WTC11 (cell line): ENCODE measurements at places on chromosomes 12 and 14.
A peak's percentile ranks its signal among the peaks of the same experiment; 100 is the strongest.

- DNase-seq: no peak
Observed at GRCh38 chr14:75602503-75602902, 24.1 kb downstream of the FLVCR2 start.

GRCh38 chr14:88196925-88197324, 126.1 kb downstream of the KCNK10 start:
- DNase-seq: no peak

DNA sequence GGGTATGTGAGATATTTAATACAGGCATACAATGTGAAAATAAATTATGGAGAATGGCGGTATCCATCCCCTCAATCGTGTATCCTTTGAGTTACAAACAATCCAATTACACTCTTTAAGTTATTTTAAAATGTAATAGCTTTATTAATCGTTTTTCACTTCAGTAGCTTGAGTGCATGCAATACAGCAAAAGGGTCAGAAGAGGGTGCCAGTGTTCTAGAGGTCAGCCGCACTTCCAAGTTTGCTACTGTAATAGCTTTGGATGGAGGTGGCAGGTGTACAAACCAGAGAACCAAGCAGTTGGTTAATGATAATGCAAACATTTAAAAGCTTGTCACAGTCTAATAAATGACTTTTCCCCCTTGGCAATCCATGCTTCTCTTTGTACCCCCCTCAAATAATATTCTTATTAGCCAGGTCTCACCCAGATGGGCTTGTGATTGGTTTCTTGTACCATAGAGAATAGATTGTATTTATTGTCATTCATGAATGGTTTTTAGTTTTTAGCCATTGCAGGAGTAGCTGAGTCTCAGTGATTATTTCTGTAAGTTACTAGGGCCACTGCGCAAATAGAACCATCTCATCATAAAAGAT, 127.0 kb downstream of the ERC1 start:
- peak; percentile 66 for DNase-seq

DNA sequence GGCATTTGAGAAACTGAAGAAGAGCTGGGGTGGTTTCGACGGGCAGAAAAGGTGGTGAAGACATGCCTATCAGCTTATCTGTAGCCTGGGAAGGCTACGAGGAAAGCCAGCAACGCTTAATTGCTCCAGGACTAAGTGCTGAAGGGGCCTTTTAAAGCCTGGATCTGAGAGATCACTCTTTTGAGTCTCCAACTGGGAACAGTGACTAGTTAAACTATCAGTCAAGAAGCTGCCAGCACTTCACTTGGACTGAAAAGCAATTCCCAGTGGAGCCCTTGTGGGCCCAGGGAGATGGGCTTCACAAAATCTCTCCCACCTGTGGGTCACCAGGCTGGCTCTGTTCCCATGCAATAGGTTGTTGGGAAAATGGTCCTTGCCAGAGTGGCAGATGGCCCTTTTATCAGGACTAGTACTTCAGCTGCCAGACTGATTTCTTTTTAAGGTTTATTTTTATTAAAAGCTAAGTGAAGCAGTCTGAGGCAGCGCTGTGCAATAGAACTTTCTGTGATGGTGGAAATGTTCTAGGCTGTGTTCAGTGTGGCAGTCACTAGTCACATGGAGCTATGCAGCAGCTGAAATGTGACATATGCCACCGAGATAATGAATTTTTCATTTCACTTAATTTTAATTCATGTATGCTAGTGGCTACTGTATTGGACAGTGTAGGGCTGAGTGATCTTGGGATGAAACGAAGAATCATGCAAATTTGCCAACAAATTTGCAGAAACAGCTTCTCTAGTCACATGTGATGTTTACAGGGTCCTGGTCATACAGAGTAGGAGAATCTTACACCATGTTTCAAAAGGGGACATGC, 276.8 kb downstream of the PCNX1 start:
- DNase-seq: no peak

DNA sequence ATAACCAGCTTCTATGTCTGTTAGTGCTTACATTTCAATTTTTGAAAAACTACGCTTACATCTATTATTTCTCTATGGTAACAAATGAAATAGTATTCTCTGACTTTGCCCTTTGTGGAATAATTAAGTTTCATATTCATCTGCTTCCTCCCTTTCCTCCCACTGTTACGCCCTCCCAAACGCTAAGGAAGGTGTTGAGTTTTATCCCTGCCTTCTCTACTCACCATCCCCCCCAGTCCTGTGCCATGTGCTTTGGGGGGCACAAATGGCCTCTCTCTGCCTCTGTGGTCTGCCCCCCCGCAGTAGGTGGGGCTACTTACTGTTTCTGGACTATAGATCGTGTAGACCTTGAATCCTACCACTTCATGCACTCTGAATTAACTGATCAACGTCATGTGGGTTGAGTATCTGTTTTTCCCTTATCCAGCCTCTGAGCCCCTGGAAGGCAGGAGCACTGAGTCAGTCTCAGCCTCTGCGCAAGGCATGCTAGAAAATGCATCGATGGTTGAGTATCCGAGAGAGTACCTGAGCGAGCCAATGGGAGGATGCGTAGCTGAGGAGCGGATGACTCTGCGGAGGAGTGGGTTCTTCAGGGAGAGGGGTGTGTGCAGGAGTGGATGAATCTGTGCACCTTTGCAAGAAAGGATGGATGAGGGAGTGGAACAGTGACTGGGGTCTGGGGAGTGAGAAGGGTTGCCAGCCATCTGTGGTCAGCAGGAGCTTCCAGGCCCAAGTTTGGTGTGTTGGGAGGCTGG, 114.5 kb upstream of the RTL1 start:
- no peak for DNase-seq

DNA sequence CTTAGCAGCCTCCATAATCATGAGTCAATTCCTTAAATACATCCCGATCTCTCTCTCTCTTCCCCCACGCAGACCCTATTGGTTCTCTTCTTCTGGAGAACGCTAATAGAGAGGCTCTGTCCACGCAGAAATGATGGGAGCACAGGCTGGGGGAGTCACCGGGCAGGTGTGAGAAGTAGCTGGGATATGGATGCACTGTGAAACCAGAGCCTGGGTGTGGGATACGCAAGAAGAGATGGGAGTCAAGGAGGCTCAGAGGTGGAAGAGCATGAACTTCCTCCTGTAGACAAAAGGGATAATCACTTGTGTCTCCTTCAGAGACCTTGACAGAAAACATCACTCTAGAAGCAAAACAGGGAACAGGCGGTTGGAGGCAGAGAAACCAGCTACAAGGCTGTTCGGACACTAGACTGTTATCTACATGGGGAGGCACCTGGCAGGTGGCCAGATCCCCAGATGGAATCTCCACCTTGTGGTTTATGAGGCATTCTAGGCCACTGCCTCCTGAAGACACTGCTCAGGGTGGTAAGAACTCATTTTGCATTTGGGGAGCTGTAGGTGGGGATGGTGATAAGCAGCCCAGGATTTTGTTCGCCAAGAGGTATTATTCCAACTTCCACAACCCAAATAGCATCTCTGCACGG, 7.2 kb upstream of the SELPLG start:
- no peak for DNase-seq

- DNase-seq: no peak
Observed at GRCh38 chr12:107984973-107985372, 144.1 kb upstream of the WSCD2 start.

GRCh38 chr14:36900846-36901245, 239.2 kb downstream of the PAX9 start:
- no peak for DNase-seq

DNA sequence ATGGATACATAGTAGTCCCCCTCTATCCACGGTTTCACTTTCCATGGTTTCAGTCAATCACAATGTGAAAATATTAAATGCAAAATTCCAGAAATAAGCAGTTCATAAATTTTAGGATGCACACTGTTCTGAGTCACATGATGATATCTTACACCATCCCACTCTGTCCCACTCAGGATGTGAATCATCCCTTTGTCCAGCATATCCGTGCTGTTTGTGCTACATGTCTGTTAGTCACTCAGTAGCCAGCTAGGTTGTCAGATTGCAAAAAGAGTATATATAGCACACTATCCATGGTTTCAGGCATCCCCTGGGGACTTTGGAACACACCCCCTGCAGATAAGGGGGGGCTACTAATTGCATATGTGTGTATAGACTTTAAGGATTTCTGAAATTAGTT, 8.1 kb upstream of the NAA30 start:
- DNase-seq: no peak

DNA sequence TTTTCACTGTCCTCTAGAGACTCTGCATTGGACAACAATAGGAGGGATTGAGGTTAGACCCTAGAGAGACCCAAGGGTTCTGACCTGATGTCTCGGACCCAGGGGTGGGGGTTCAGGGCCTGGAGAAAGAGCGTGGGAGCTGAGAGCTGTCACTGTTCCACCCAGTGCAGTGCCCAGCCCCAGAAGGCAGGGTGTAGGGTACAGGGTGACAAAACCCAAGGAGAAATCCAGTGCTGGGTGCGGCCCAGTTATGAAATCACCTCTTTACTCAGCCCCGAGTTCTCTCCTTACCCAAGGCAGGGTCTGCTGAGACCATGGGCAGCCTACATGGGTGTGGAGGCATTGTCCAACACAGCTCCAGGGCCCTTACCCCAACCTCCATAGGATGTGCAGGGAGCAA, 2.6 kb downstream of the AQP2 start:
- no peak for DNase-seq

DNA sequence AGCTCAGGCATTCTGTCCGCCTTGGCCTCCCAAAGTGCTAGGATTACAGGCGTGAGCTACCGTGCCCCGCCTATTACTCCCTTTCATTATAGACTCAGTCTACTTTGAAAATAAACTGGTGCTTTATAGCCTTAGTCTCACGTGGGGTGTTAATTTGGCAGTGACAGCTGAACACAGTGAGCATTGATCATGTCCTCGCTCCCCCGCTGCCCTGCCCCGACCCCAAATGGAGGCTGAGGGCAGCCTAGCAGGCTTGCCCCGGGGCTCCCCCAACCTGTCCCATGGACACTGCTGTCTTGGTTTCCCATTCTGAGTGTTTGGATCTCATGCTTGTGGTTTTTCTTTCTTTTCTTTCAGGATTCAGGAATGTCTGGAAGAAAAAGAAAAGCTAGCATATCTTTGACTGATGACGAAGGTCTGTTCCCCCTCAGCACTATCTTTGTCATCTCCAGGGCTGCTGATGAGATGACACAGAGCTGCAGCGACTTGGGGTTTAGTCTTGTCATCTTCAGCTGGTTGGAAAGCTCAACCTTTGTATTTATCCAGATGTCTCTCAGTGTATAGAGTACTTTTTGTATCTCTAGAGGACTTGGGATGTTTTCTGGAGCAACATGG, 42.2 kb downstream of the EP400 start:
- no peak for DNase-seq

- no peak for DNase-seq
Observed at GRCh38 chr12:45584336-45584735, 145.2 kb upstream of the ARID2 start.

DNA sequence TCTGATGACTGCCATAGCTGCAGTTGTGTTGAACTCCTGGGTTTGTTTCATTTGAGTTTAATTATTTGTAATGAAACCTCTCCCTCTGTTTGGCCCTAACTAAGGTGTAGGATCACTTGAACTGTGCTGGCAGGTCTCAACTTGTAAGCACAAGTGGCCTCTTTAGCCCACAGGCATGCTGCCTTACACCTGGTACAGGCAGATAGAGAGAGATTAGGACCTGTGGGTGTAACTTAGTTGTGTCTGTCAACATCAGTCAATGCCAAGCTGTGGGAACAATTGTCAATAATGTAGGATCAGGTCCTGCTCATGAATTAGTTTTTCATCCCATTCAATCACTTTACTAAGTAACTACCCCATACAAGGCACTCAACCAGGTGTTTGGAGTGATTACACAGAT, 263.0 kb upstream of the G2E3 start:
- DNase-seq: no peak

- no peak for DNase-seq
Observed at GRCh38 chr12:130687796-130688778, 28.0 kb downstream of the RIMBP2 start.

DNA sequence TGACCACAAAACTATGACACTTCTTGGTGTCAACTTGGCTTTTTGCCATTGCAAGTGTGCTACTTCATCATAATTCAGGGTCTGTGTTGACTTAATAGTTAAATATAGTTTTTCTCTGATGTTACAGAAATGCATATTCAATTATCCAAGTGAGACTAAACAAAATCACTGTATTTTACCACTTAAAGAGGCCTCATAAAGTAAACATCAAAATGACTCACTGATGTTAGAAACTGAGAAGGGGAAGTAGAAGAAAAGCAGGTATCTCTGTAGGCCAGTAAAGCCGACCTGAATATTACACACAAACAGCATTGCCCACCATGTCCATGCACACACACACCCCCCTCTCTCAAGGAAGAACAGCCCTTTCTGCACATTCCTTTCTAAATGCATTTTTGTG, 55.4 kb downstream of the RPAP3 start:
- DNase-seq: no peak

DNA sequence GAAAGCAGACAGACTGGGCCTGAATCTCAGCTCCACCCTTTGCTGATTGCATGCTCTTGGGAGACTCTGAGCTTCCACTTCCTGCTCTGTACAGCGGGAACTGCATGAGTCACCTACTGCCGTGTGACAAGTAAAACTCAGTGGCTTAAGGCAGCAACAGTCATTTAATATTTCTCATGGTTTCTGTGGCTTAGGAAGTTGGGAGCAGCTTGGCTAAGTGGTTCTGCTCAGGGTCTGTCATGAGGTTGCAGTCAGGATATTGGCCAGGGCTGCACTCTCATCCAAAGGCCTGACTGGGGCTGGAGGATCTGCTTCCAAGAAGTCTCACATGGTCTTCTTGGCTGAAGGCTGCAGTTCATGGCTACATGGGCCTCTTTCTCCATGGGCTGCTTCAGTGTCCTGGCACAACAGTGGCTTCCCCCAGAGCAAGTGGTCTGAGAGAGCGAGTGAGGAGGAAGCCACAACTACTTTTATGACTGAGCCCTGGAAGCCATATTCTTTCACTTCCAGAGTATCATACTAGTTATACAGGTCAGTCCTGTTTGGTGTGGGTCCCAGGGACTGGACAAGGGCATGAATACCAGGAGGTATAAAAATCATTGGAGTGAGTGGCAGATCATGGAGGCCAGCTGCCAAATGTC, 49.7 kb downstream of the FAM222A start:
- no peak for DNase-seq

GRCh38 chr14:72480464-72481243, 413.2 kb downstream of the DPF3 start:
- DNase-seq: no peak

GRCh38 chr12:21745258-21745657, 29.2 kb downstream of the KCNJ8 start:
- DNase-seq: no peak
